ENCODE measurements at places on chromosomes 2 and 18.

GRCh38 chr2:235614176-235614860, 120.5 kb downstream of the AGAP1 start:
- no peak for DNase-seq

- DNase-seq = no peak
Observed at GRCh38 chr2:226126104-226126503, 673.5 kb downstream of the IRS1 start.

DNA sequence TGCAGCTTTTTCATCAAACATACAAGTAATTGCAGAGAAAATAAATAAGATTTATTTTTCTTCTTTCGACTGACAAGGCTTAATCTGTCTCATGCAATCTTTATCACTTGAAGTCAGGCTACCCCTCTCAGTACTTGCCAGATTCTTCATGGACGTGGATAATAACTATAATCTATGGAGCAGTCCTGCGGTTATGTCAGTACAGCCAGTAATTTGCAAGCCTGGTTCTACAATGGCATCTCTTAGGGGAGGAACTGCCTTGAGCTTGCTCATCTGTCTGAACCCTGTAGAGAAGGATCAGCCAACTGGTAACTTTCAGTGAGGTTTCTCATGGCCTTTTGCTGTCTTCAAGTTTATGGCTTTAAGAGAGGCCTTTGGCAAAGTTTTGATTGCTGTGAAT, 35.5 kb upstream of the LRRTM1 start:
- DNase-seq = no peak

DNA sequence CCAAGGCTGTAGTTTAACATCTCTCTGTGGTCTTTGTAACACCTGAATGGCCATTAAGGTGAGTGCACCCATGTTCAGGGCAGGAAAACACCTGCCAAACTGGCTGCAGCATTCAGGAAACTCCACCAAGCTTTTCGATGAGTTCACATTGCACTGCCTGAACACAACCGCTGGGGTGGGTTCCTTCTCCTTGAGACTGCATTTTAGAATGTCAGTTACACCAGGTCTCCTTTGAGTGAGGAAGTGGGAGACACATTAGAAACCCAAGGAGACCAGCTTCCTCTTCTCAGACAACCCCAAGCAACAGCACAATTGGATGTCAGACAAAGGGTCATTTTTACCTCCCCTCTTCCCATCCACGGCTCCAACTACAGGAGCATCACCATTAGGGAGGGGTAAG, 35.2 kb downstream of the CYRIA start:
- DNase-seq = peak; percentile 64

- DNase-seq = no peak
Observed at GRCh38 chr2:207833251-207833751, 63.6 kb upstream of the FZD5 start.

DNA sequence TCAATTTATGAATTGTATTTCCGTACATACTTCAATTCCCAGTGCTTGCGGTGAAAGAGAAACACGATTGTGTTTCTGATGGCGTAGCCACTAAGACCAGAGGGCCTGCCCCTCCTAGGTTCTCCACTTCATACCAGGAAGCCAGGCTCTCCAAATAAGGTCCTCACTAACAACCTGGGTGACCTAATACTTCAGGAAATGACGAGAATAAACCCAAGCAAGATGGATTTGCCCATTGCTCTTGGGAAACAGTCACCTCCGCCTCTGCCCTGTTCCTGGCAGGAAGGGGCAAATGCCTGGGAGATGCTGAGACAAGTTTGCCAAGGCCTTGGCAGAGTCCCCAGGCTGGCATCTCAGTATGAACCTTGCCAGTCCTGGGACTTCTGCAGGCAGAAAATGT, 41.8 kb downstream of the TTC32 start:
- DNase-seq = no peak

DNA sequence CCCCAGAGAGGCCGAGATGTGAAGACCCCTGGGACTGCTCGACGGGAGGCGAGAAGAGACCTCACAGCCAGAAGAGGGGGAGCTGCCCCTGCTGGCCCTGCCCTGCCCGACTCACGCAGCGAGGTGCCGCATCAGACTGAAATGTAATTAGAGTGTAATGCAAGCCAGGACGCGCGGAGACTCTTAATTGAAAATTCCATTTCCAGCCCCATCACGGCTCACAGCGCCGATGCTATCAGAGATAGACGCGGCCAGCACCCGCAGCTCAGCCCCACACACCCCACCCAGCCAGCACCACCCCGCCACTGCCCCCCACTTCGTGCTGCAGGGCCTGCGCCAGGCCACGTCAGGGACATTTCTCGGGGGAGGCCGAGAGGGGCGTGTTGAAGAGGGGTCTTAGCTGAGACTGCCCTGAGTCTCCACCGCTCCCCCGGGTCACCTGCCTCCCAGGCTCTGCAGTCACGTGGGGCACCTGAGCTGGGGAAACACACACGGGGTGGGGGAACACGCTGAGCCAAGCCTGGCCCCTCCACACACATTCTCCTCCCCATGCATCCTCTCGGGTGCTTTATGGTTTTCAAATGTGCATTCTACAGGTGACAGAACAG, 78.1 kb downstream of the TEX51 start:
- DNase-seq = no peak

DNA sequence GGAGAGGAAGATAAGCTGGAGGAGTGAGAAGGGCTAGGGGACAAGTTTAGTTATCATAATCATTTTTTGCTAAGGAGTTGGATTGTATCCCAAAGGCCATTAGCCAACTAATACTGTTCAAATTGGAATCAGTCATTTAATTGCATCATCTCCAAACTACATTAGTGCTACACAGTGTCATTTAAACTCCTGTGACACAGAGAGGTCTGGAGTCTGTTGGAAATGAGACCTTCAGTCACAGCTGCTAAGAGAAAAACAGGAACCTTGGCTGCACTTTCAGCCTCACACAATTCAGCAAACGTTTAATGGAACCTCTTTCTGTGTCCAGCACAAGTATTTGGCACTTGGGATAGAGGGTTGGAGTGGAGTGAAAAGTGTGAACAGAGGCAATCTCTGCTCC, 175.5 kb upstream of the MGAT5 start:
- DNase-seq = no peak

- DNase-seq = no peak
Observed at GRCh38 chr2:73862987-73863386, 29.8 kb upstream of the ACTG2 start.

- DNase-seq = no peak
Observed at GRCh38 chr2:3500326-3500899, 18.9 kb downstream of the ADI1 start.

- DNase-seq = no peak
Observed at GRCh38 chr2:23106242-23106785, 278.7 kb upstream of the KLHL29 start.

GRCh38 chr2:17792515-17792914, 23.7 kb upstream of the MSGN1 start:
- DNase-seq = no peak

- no peak for DNase-seq
Observed at GRCh38 chr18:63492851-63493250, 16.1 kb downstream of the SERPINB5 start.

- DNase-seq = no peak
Observed at GRCh38 chr2:113127646-113128570, 510 bp downstream of the IL1RN start.

DNA sequence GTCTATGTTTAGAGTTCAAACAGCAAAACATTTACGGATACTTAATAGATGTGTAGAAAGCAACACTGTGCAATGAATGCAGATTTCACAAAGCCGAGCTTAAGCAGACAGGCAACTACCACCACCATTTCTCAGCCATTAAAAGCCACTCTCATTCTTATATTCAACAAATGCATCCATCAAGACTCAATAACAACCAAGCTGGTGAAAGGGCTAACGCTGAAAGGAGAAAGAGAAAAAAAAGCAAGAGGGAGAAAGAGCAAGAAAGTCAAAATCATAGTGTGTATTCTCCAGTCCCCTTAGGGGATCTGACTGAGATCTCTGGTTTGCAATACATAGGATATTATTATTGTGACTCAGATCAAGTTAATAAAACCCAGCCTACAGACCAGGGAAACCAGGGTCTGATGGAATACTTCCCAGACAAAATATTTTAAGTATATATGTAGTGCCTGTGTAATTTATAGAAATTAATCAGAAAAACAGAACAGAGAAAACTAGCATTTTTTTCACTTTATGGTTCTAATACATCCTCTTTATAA, 14.1 kb downstream of the SATB2 start:
- DNase-seq = no peak

DNA sequence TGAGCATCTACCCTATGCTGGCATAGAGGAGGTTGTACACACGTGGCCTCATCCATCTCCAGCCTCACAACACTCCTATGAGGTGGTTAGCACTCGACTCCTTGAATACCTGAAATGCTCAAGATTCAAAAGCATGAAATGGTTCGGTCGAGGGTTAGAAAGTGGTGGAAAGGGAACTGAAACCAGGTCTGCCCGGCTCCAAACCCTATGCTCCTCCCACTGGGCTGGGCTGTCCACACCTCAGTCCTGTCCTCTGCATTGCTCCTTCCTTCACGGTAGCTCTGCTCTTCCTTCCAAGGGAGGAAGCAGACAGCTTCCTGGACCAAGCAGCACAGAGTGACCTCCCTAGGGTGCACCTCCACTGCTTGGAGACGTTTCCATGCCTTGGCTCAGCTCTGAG, 565.2 kb upstream of the ID2 start:
- peak; percentile 59 for DNase-seq

DNA sequence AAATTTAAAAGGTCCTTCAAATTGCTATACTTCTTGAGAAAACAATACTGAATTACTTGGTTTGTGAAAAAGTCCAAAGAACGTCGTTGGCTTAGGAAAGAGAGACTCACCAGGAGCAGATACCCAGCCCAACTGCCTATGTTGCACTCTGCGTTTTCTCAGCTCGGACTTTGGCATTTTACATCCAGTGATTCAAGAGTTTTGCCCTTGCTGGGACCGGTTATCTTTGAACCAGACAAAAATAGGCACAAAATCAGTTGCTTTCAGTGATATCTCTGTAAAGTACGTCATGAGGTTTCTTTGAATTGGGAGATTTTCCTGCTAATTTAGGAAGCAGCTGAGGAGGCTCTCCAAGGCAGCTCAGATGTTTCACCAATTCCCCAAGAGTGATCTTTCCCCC, 29.3 kb downstream of the FHOD3 start:
- no peak for DNase-seq

- no peak for DNase-seq
Observed at GRCh38 chr2:207217442-207217841, 51.7 kb upstream of the KLF7 start.

DNA sequence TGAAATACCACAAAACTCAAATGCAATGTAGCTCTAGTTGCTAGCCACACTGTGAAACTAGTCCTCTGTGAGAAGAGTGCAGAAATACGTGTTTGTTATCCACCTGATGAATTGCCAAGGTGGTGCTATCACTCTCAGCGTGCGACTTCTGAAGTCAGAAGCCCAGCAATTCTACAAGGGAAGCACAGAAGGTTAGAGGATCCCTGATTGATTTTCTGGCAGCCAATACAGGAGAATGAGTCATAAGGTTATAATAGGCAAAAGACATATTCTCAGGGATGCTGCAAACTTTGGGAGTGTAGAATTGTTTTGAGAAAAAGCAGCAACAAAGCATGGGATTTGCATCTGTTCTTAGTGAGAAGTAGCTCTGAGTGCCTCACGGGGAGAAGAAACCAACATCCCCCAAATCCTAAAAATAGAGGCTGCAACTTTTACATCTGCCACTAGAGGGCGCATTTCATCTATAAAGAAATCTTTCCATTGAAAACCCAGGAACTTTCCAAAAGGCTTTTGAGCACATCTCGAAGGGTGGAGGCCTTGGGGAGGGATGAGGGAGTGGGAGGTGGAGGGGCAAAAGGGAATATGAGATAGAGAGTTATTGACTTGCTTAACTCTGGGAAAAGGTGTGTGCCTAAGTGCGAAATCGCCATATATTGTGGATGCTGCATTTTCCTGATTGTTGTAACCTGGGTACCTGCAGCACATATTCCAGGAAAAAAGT, 78.0 kb downstream of the TMEM182 start:
- DNase-seq = peak; percentile 30

DNA sequence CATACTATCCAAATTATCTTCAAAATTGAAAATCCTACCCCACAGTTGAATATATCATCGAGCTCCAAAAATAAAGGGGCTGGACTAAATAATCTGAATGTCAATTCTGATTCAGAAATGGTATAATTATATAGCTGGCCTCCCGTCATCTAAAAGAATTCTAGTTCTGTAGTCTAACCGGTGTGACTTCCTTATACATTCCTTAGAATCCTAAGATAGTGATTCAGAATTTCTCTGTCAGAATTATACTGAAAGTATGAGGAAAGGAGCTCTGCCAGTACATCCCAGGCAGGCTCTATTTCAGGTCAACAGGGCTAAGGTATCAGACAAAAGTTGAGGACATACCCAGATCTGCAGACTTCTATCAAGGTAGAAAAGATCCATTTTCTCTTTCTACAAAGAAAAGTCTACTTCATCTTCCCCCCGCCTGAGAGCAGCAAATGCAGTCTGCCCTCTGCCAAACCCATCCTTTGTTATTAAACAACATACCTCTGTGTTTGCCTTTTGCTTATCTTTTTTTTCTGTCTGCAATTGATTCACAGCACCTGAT, 128.5 kb downstream of the METTL4 start:
- no peak for DNase-seq

GRCh38 chr2:72562451-72563153, 263.2 kb downstream of the EXOC6B start:
- DNase-seq = no peak

DNA sequence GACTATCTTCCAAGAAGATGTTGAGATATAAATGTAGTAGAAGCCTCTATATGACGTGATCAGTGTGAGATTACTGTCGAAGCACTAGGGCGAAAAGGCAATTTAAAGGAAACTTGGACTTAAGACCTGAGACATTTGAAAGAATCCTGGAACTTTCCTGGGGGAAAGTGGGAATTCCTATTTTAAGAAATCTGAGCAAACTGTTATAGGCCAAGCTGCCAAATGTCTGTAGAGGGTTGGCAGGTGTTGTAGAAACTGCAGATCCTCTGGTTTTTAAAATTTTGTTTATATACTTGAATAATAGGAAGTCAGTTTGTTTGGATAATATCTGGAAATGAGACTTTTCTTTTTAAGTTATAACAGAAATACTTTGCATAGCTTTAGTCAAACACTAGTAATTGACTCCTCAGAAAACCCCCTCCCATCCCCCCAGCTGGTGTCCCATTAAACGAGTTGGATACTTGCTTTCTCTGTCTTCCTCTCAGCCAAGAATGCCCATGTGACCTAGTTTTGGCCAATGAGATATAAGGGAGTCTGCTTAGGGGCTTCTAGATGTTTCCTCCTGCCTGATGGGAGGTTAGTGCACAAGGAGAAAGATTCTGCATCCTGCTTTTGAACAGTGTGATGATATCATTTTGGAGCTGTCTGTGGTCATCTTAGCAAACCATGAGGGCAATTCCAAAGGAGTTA, 61.2 kb downstream of the MOGAT1 start:
- DNase-seq = no peak

- no peak for DNase-seq
Observed at GRCh38 chr2:14352067-14352466, 280.4 kb upstream of the LRATD1 start.

- DNase-seq = no peak
Observed at GRCh38 chr2:29589440-29590103, 331.8 kb downstream of the ALK start.

DNA sequence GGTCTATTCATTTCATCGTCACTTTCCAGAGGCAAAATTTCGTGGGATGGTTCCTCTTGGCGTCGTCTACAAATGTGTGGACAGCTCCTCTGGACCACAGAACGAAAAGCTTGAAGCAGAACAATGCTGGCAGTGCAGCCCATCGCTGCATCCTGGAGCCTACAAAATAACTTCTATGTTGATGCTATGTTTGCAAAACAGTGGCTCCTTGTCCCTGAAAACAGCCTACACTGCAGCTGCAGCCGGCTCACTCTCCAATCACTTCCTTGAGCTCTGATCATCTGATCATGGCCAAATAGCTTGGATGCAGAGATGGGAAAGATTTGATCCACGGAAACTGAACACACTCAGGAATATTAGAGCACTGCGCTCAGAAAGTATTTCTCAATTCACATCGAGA, 60.0 kb downstream of the DOCK10 start:
- DNase-seq = no peak

All from germinal center (tissue), 1 donor.